Posterior vena cava (tissue), 2 donors: ENCODE measurements at places on chromosomes 2 and 18.

DNA sequence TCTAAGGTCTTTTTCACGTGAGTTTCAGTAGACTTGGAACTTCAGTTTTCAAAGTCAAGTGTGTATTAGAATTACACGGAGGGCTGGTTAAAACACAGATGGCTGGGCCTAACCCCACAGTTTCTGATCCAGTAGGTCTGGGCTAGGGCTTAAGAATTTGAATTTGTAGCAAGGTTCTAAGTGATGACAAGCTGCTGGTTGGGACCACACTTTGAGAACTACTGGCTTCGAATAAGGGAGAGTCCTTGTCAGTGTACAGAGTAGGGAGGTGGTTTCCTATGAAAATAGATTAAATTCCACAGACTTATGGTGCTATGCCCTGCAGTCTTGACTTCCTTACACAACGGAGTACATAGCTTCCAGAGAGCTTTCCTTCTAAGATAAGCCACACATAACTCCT lies 4.5 kb downstream of the RHOB start:
- peak; percentile 22 for DNase-seq

GRCh38 chr2:226048611-226049010 lies 649.1 kb downstream of the NYAP2 start:
- no peak for DNase-seq

GRCh38 chr2:20657522-20658235 lies 6.8 kb upstream of the HS1BP3 start:
- peak; percentile 69 for DNase-seq

GRCh38 chr18:79637921-79638909 lies 41.4 kb upstream of the CTDP1 start:
- peak; percentile 79 for DNase-seq

DNA sequence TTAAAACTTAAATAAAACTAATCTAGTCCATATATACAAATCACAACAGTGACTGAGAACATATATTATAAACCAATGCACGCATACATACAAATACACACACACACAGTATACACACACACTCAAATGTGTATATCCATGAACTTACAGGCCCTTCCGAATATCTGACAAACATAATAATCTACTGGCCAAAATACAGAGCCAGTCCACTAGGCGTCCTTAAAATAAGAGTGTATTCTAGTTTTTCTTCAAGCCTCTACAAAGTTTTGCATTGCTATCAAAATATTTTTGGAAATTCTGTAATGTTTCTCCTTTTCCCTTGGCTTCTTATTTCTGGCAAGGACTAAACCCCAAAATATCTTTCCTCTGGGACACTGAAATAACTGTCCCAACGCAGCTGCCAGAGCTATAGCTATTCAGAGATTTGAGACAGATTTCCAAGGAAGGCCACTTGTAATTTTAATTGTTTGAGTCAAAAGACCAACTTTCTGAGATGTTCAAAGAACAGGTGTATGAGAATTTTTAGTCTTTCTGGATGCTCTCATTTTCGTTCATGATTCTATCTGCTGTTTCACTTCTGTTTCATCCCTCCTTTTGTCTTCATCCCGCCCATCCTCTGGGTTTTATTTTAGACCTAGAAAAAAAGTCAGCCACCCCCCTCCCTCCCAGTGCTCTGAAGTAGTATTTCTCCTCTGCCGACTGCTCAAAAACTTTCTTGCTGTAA lies 24.1 kb upstream of the SP3 start:
- DNase-seq, result no peak

DNA sequence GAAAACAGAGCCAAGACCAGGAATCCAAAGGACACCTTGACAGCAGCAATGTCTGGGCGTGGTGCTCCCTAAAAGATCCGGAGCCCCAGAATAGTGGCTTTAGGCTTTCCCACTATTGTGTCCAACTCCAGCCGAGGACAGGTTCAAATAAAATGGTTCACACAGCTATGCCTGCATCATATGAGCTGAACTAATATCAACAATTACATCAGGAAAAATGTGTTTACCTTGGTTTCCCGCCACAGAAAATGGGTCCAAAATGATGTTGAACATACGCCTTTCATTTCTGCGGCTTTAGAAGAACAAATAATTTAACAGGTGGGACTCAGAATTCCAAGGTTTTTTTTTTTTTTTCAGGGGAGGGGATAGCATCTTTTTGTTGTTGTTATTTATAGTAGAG lies 93.6 kb downstream of the OSR1 start:
- no peak for DNase-seq

- DNase-seq, result no peak
Observed at GRCh38 chr18:22428672-22429071, 11.0 kb upstream of the CTAGE1 start.

DNA sequence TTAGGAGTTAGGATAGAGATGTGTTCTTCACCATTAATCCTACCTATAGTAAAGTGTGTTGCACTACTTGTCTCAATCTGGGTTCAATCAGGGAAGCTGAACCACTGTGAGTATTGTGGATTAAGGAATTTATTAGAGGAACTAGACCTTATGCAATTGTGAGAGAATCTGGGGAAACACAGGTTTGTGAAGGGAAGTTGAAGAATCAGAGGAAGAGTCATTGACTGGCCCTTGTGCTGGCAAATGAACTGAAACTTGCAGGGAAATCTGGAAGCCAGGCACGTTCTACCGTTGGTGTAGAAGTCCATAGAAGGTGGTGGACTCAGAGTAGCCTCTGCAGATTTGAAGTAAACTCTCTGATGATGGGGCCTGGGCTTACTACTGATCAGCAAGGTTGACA lies 44.7 kb upstream of the HK2 start:
- DNase-seq, result no peak

DNA sequence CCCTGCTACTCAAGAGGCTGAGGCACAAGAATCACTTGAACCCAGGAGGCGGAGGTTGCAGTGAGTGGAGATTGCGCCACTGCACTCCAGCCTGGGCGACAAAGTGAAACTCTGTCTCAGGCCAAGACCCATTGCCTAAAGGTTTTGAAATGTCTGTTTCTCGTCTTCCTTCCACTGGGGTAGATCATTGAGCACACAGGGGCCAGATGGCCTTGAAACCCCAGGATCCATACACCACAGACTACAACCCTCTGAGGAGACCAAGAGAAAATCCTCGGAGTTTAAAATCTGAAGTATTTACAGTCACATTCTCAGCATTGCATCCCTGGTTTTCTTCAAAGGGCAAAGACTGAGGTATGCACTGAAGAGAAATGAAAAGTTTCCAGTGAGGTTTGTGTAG lies 7.1 kb upstream of the EPAS1 start:
- no peak for DNase-seq

DNA sequence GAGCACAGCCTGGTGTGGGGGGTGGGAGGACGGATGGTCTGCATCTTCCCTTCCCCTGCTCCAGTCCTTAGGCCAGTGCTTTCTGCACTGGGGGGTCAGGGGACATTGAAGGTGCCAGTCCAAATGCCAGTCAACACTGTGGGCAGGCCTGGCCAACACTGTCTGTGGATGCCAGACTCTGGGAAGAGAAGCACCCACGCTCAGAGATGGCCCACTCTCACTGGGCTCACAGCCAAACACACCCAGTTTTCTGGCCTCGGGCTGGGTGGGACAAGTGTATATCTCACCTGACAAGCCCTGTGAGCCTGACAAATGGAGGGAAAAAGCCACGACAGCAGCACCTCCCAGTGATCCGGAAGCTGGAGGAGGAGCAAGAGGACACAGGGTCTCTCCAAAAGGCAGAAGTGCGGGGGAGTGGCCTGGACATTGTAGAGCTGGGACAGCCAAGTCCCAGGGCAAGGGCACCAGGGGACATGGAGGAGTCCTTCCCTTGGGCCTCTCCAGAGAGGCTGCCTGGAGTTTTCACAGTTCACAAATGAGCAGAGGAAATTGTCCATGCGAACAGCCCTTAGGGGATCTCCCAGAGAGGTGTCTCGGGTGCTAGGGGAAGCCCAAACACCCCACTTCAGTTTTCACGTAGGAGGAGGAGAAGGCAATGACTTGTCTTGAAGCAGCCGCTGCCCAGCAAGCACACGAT lies 79.3 kb downstream of the SDC1 start:
- DNase-seq, result no peak

DNA sequence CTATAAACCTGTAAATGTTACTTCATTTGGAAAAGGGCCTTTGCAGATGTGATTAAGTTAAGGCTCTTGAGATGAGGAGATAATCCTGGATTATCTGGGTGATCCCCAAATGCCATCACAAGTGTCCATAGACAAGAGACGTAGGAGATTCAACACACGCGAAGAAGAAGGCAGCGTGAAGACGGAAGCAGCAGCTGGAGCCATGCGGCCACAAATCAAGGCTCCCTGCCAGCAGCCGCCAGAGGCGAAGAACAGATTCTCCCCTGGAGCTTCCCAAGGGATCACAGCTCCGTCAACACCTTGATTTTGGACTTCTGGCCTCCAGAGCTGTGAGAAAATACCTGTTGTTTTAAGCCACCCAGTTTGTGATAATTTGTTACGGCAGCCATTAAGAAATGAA lies 11.0 kb upstream of the VAPA start:
- no peak for DNase-seq

- DNase-seq, result no peak
Observed at GRCh38 chr2:231188506-231189170, 9.8 kb upstream of the ARMC9 start.

DNA sequence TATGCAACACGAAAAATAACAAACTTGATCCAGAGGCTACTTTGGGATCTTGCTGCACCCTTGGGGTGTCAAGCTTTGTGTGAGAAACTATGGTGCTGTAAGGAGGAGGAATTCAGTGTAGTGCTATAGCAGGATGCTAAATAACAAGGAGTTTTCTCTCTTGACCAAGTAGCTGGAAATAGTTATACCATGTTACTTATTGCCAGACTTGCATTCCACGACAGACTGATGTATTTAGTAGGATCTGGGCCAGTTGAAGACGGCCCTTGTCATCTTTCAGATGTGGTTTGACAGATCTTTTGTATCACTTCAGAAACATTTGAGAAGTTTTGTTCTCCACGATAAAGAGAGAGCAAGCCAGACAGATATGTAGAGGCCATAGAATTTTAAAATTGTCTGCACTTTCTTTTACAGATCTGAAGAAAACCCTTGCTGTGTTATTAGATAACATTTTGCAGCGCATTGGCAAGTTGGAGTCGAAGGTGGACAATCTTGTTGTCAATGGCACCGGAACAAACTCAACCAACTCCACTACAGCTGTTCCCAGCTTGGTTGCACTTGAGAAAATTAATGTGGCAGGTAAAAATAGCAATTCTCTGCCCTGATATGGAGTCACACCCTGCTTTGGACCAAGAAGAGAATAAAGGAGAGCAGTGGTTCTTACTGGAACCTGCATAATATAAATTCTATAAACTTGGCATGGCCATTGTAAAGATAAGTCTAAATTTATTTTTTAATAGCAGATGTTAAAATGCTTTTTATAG lies 16.3 kb downstream of the MGAT5 start:
- DNase-seq, result no peak

DNA sequence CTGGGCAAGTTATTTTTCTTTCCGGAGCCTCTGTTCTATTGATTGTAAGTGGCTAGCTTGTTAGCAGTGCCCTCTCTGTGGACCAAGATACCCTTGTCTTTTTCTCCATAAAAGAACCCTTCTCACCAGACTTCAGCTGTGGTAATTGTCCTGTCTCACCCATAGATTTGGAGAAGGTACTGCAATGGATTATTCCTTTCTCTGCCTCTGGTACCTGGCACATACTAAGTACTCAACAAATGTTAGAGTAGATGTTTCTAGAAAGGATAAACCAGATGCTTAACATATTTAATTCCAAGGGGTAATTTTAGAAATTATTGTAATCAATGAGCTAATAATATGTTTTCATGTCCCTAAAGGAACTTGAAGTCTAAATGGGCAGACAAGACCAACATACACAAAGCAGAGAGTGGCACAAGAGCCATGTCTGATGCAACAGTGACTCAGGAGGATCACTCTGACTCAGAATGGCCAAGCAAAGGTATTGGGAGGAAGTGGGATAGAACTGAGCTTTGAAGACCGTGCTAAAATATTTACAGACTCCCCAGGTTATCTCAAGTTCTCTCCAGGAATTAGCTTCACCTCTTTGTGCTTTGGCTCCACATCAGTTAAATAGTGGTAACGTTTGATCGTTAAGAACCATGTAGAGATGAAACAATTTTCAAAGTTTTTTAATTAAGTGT lies 129.7 kb upstream of the OSR1 start:
- DNase-seq, result no peak

GRCh38 chr2:181231886-181232621 lies 225.1 kb upstream of the ITGA4 start:
- DNase-seq, result no peak

DNA sequence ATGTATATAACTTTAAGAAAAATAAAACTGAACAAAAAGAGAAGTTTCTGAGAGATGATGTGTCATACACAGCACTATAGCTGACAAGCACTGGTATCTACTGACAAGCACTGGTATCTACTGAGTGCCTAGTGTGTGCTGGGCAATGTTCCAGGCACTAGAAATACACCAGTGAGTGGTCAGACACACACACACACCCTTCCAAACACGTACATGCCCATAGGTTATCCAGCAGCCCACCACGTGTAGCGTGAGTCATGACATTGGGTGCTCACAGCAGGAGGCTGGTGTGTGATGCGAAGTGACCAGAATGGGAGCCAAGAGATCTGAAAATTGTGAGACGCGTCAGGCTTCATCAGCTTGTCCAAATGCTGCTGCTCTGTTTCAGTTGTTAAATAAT lies 12.2 kb upstream of the GNAL start:
- no peak for DNase-seq

DNA sequence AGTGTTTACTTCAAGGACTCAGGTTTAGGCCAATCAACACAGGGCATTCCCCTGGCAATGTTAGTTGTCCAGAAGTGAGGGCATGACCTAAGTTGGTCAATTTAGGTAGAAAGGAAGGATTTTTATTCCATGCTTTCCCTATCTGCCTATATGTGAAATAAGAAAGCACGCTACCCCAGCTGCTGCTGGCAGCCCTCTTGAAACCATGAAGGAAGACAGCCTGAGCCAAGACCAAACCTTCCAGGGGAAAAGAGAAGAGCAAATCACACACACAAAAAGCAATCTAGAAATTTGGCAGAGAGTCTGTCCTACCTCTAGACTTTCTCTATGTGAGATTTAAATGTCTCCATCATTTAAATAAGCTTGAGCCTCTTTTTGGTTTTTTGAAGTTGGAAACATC lies 387.6 kb downstream of the TNS1 start:
- DNase-seq, result no peak

GRCh38 chr18:74774486-74774885 lies 176.8 kb downstream of the ZNF407 start:
- DNase-seq, result no peak

DNA sequence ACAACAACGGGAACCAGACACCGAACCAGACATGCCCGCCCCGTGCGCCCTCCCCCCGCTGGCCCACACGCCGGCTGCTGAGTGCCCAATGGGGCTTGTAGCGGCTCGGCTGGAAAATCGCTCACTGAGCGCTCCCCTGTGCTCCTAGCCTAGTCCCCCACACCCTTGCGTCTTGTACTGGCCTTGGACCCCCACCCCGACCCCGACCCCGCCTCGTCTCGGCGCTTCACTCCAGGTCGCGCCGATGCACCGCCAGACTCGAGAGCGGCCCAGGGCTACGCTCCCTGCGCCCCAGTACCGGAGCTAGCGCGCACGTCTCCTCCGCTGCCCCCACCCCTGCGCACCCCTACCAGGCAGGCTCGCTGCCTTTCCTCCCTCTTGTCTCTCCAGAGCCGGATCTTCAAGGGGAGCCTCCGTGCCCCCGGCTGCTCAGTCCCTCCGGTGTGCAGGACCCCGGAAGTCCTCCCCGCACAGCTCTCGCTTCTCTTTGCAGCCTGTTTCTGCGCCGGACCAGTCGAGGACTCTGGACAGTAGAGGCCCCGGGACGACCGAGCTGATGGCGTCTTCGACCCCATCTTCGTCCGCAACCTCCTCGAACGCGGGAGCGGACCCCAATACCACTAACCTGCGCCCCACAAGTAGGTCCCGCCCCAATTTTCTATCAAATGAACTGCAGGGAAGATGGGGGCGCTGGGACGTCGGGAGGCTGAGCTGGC lies 1.5 kb downstream of the GAD1 start:
- no peak for DNase-seq
